ENCODE measurements at places on chromosomes 5 and 9. TPM values are rescaled to one million over a fixed set of nuclear protein-coding genes. Genes with fewer than 3 reads are reported as not detected.

- no peak for DNase-seq
These were observed 298.1 kb downstream of the NR3C1 start for GRCh38 chr5:143105216-143105905.

- DNase-seq, result peak; percentile 39
These were observed 85.6 kb downstream of the PSD2 start for GRCh38 chr5:139881143-139881733.

DNA sequence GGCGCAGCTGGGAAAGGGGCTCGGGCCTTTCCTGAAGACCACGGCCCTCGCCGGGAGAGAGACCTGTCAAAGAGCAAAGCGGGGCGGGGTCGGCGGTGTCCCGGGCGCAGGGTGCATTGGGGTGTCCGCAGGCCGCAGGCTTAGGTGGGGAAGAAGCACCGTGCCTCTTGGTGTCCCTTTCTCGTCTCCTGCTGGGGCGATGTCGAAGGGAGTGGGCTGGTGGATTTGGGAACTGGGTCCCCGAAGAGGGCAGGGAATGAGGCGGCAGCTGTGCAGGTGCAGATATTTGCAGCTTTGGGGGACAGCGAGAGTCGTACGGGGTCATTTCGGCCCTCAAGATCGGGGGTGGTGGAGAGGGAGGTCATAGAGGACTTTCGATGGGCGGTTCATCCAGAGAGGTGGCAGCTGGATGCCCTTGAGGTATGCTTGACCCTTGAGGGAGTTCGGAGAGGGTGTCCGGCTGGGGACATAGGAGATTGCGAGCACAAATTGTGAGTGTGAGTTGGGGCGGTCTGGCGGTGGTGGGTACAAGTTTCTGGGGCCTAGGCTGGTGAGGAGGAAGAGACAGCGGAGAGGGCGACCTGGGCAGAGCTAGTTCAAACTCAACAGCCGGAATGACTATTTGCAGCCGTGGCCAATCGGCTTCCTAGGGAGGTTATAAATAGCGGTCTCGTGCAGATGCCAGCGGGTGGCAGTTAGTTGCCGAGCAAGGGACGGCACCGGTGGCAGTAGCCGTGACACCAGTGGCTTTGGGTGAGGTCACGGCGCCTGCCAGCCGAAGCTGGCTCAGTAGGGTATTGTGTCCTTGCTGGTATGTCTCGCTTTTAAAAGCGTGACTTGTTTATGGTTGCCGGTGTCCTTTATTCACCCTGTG lies 601 bp downstream of the NNT start:
- peak; percentile 83 for DNase-seq

The NSMF gene
- 6.4 TPM for total RNA-seq

The HAVCR2 gene
- 3.5 TPM for total RNA-seq

The LRRC14B gene
- 13.4 TPM for total RNA-seq

The FAM169A gene
- total RNA-seq, result 0.62 TPM

Data from psoas muscle (tissue), 8 donors.